ENCODE measurements at places on chromosomes 13 and 19. TPM values are rescaled to one million over a fixed set of nuclear protein-coding genes. Genes with fewer than 3 reads are reported as not detected.
A peak's percentile ranks its signal among the peaks of the same experiment; 100 is the strongest.

DNA sequence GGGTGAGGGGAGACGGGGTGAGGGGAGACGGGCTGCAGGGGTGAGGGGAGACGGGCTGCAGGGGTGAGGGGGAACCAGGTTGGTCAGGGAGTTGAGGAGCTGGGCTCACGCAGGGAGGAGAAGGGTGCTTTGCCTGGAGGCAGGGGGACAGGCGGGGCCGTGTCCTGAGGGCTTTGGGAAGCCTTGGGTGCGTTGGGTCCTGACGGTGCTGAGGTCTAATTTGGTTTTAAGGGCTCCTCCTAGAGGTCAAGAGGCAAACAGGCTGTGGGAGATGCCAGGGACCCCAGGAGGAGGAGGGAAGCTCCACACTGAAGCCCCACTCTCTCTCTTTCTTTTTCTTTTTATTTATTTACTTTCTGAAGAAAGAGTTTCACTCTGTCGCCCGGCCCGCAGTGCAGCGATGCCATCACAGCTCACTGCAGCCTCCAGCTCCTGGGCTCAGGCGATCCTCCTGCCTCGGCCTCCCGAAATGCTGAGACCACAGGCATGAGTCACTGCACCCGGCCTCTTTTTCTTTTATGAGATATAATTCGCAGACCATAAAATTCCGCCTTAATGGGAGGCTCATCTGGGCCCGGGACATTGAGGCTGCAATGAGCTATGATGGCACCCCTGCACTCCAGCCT lies 9.3 kb upstream of the MISP start:
- no peak for DNase-seq

KLF1 gene
- total RNA-seq = 0.36 TPM

DNA sequence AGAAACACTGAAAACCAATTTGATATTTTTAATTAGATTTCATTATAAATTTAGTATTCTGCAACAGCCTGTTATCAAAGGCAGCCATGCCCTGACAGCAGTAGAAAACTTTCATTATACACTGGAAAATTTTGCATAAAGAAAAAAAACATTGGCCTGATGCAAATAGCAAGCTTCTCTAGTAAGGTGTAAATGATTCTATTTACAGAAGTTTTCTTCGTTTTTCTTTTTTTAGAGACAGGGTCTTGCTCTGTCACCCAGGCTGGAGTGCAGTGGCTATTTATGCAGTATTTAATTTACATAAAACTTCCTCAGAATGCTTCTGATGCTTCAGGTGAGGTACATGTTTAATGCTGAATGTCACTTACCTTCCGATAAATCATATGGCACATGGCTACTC lies 67.0 kb downstream of the ABCC4 start:
- no peak for DNase-seq

DNA sequence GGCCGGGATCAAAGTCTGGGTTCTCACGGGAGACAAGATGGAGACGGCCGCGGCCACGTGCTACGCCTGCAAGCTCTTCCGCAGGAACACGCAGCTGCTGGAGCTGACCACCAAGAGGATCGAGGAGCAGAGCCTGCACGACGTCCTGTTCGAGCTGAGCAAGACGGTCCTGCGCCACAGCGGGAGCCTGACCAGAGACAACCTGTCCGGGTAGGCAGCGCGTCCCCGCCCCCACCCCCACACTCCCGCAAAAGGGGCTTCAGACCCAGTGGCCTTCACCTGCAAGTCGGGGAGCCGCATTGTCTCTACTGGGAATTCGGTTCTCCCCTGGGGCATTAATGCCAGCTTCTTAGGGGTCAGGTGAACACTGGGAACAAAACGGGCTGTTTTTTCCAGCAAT lies 114.7 kb upstream of the MCF2L start:
- no peak for DNase-seq

CD79A gene
- 20.8 TPM for total RNA-seq

ACP7 gene
- not detected for total RNA-seq

DNA sequence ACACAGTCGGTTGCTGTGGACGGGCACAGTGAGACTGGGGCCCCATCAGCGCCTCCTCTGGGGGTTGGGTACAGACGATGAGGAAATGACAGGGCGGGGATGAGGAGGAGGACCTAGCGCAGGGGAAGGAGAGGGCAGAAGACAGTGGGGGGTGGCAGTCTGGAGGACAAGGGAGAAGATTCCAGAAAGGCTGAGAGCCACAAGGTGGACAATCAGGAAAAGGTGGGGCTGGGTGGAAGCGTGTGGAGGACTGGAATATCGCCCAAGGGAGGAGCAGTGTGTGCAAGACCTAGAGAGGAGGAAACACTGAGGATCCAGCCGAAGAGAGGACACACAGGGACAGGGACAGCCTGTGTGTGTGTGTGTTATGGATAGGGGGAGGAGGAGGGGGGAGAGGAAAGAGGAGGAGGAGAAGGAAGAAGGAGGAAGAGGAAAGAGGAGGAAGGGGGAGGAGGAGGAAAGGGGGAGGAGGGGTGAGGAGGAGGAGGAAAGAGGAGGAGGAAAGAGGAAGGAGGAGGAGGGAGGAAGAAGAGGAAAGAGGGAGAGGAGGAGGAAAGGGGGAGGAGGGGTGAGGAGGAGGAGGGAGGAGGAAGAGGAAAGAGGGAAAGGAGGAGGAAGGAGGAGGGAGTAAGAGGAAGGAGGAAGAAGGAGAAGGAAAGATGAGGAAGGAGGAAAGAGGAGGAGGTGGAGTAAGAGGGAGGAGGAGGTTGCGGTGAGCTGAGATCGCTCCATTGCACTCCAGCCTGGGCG lies 15.8 kb upstream of the GARIN5A start:
- DNase-seq = no peak

- DNase-seq = no peak
Observed at GRCh38 chr13:106143392-106143791, 392.1 kb downstream of the EFNB2 start.

CTU1 gene
- total RNA-seq = 16.4 TPM

GRCh38 chr13:105806628-105806920 lies 728.9 kb downstream of the EFNB2 start:
- DNase-seq = no peak

KCNN4 gene
- total RNA-seq = 67.9 TPM

DNA sequence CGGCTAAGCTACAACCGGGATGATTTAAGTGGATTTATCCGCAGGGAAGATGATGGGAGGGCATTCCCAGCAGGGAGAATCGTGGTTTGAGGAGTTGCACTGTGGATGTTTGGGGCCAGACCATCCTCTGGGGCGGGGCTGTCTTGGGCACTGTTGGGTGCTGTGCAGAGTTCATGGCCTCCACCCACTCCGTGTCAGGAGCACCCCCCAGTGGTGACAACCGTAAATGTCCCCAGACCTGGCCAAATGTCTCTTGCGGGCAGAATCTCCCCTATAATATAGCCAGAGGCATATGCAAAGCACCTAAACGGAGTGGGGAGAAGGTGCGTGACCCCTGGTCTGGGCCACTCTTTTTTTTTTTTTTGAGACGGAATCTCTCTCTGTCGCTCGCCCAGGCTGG lies 40.2 kb downstream of the SMIM24 start:
- peak; percentile 59 for DNase-seq

PSPC1 gene
- 78.4 TPM for total RNA-seq

OR7D2 gene
- not detected for total RNA-seq

DNA sequence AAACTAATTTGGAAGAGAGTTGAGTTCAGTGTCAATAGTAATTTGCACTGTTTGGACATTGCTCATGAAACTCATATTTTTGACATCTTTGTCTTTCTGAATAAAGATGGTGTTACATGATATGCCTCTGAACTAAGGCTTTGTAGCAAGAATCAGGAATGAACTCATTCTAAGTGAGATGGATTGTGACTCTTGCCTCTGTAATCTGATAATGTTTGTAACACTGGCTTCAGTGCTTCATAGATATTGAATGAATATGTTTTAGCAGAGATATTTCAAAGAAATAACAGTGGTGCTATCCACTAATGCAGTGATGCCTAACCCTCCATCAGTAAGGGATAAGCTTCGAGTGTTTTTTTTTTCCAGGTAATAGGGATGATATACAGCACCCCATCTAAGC lies 32.9 kb downstream of the TEX26 start:
- no peak for DNase-seq

GRCh38 chr13:34469196-34469986 lies 472.7 kb upstream of the NBEA start:
- DNase-seq = no peak

Data from T-cell (primary cell).